ENCODE measurements at places on chromosomes 6 and 20. TPM values are rescaled to one million over a fixed set of nuclear protein-coding genes. Genes with fewer than 3 reads are reported as not detected.

PRR18 gene
- not detected for total RNA-seq

TFAP2A gene
- total RNA-seq, result 2.9 TPM

CGAS gene
- total RNA-seq, result 11.3 TPM

MYBL2 gene
- 67.0 TPM for total RNA-seq

LRRC73 gene
- total RNA-seq, result not detected

LRFN2 gene
- not detected for total RNA-seq
